ENCODE measurements at places on chromosomes 16 and 17. TPM values are rescaled to one million over a fixed set of nuclear protein-coding genes. Genes with fewer than 3 reads are reported as not detected.

- DNase-seq = no peak
- H3K36me3 ChIP-seq = no peaks in the 10 kb centered on the region
- H3K27ac ChIP-seq = no peak overlapping the region
- no peaks in the 10 kb centered on the region for H3K4me1 ChIP-seq
- no peak overlapping the region for H3K4me3 ChIP-seq
These were observed 8.6 kb downstream of the TBC1D16 start for GRCh38 chr17:80027043-80027435.

- H3K4me3 ChIP-seq = no peak overlapping the region
- H3K36me3 ChIP-seq = no peaks in the 10 kb centered on the region
- H3K4me1 ChIP-seq = peaks cover 17% of the 10 kb centered on the region
- H3K27me3 ChIP-seq = peaks cover 18% of the 10 kb centered on the region
- DNase-seq = no peak
These were observed 1.5 kb upstream of the ARHGDIG start for GRCh38 chr16:278863-279366.

DNA sequence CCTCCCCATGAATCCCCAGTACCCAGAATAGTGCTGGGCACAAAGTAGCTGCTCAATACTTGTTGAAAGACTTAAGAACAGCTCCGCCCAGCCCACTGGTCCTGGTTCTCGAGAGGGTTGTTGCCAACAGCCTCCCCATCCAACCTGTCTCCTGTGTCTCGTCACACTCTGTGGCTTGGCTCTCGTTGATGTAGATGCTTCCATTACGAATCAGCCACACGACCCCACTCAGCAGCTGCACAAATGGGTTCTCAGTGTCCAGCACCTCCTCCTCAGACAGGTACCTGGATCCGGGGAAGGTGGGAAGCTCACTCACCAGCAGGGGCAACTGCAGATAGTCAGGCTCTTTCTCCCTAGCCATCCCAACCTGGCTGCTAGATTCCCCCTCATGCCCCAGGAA lies 2.1 kb downstream of the NAGPA start:
- no peaks in the 10 kb centered on the region for H3K4me1 ChIP-seq
- no peak overlapping the region for H3K4me3 ChIP-seq
- H3K36me3 ChIP-seq = no peaks in the 10 kb centered on the region
- H3K27me3 ChIP-seq = no peaks in the 10 kb centered on the region
- H3K27ac ChIP-seq = no peak overlapping the region
- no peak for DNase-seq

RASD1 gene
- total RNA-seq = 24.5 TPM

GRCh38 chr17:3034578-3034920 lies 28.9 kb downstream of the OR1D5 start:
- DNase-seq = peak; percentile 17
- H3K27me3 ChIP-seq = no peaks in the 10 kb centered on the region
- no peak overlapping the region for H3K4me3 ChIP-seq
- H3K27ac ChIP-seq = no peak overlapping the region
- H3K4me1 ChIP-seq = no peaks in the 10 kb centered on the region

DNA sequence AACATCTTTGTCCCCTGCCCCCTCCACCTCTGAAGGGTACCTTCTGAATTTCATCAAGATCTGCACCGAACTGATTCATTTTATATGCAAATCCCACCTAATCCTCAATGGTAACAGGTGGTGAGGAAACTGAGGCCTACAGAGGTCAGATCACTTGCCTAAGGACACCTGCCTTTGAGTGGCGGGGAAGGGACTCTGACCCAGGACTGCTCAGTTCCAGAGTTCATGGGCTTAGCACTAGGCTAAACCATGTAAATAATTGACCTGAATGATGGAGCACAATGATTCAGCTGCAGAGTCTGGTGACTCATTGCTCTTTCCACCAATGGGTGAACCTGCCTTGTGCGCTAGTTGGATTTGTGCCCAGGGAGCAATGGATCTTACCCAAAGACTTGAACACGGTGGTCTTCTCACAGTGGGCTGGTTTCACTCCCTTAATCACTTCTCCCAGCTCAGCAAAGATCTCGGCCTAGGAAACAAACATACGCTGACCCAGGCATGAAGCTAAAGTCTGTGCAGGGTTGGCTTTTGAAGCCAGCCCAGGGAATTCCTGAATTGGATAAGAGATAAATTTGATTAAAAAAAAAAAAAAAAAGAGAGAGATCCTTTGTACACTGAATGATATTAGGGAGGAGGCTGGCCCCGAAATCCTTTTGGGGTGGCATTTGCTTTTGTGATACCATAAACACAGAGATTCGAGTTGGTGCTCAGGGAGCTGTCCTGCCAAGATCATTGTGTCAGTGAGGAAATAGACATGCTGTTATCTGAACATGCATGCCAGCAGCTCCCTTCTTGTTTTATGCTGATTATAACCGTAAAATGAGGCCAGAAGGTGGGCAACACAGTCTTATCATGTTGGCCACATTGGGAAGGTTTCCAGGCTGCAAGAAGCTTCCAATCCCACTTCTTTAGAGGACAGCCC lies 17.0 kb downstream of the CRYM start:
- no peak overlapping the region for H3K4me3 ChIP-seq
- no peak overlapping the region for H3K27ac ChIP-seq
- H3K27me3 ChIP-seq = no peaks in the 10 kb centered on the region
- H3K36me3 ChIP-seq = no peaks in the 10 kb centered on the region
- DNase-seq = no peak
- peaks cover 28% of the 10 kb centered on the region for H3K4me1 ChIP-seq

DNA sequence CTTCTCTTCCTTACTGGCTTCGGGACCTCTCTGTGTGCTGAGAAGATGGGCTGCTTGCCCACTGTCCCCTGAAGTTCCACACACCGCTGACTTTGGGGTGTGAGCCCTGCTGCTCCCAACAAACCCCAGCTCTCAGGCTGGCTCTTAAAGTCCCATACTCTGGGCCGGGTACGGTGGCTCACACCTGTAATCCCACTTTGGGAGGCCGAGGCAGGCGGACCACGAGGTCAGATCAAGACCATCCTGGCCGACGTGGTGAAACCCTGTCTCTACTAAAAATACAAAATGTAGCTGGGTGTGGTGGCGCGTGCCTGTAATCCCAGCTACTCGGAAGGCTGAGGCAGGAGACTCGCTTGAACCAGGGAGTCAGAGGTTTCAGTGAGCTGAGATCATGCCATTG lies 17.2 kb downstream of the CD7 start:
- peaks cover 43% of the 10 kb centered on the region for H3K4me1 ChIP-seq
- no peak overlapping the region for H3K4me3 ChIP-seq
- no peaks in the 10 kb centered on the region for H3K36me3 ChIP-seq
- H3K27me3 ChIP-seq = no peaks in the 10 kb centered on the region
- no peak for DNase-seq

- H3K36me3 ChIP-seq = no peaks in the 10 kb centered on the region
- peak overlapping the region; percentile 78 for H3K27ac ChIP-seq
- no peaks in the 10 kb centered on the region for H3K27me3 ChIP-seq
- H3K4me1 ChIP-seq = peaks cover 24% of the 10 kb centered on the region
- DNase-seq = peak; percentile 36
These were observed 525 bp downstream of the JPT1 start for GRCh38 chr17:75153780-75154194.

JUP gene
- 229 TPM for total RNA-seq

- H3K27me3 ChIP-seq = no peaks in the 10 kb centered on the region
- no peak overlapping the region for H3K27ac ChIP-seq
- no peak for DNase-seq
These were observed 7.3 kb upstream of the KCTD5 start for GRCh38 chr16:2675021-2675420.

TSNAXIP1 gene
- total RNA-seq = 0.35 TPM

DNA sequence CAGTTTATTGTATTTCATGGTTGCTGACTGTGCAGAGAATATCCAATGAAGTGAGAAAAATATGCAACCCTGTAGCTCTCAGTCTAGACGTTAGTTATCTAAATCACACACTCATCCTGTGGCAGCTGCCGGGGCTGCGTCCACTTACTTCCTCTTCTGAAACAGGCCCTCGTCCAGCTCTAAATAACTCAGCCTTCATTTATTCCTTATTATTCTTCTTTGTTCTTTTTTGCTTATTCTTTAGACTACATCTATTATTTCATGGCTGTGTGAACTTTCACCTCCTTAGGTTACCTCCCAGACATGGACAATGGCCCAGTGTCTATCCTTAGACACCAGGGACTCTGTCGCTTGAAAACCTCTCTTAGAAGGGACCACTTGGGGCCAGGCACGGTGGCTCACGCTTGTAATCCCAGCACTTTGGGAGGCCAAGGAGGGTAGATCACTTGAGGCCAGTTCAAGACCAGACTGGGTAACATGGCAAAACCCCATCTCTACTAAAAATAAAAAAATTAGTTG lies 3.4 kb upstream of the THUMPD1 start:
- H3K4me3 ChIP-seq = no peak overlapping the region
- peaks cover 5% of the 10 kb centered on the region for H3K4me1 ChIP-seq
- no peak overlapping the region for H3K27ac ChIP-seq
- H3K36me3 ChIP-seq = no peaks in the 10 kb centered on the region
- no peaks in the 10 kb centered on the region for H3K27me3 ChIP-seq

GRCh38 chr17:49739641-49740271 lies 24.2 kb downstream of the FAM117A start:
- DNase-seq = peak; percentile 98
- H3K4me1 ChIP-seq = no peaks in the 10 kb centered on the region
- H3K27ac ChIP-seq = peak overlapping the region; percentile 87

- H3K4me3 ChIP-seq = no peak overlapping the region
- H3K36me3 ChIP-seq = no peaks in the 10 kb centered on the region
- H3K27ac ChIP-seq = no peak overlapping the region
These were observed 1074.7 kb downstream of the CDH11 start for GRCh38 chr16:64047207-64047606.

GRCh38 chr16:74984529-74985296 lies at the start of gene WDR59:
Gene WDR59, minus strand, starts transcription at chr16:74985123. Its CDS starts 106 bp downstream, at chr16:74985017.
- H3K36me3 ChIP-seq = no peaks in the 10 kb centered on the region
- peak within 1 kb of the TSS; percentile 98 for H3K4me3 ChIP-seq
- no peaks in the 10 kb centered on the region for H3K27me3 ChIP-seq
- DNase-seq = peak; percentile 98

DNA sequence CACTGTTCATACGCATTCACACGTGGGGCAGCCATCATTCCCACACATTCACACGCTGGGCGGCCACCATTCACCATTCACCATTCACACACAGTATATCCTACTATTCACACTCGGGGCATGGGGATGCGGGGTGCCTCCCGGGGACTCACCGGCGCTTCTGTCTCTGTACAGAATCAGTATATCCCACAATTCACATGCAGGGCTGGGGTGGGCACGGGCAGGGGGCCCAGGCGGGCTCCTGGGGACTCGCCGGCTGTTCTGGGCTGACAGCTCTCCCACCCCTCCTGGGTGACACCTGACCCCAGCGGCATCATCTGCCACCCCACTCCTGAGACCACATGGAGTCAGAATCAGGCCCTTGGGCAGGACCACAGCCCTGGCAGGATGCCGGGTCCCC lies 9.6 kb downstream of the NME3 start:
- peaks cover 78% of the 10 kb centered on the region for H3K36me3 ChIP-seq
- H3K27ac ChIP-seq = no peak overlapping the region

SRL gene
- total RNA-seq = 0.35 TPM

ABCA6 gene
- 23.8 TPM for total RNA-seq

DNA sequence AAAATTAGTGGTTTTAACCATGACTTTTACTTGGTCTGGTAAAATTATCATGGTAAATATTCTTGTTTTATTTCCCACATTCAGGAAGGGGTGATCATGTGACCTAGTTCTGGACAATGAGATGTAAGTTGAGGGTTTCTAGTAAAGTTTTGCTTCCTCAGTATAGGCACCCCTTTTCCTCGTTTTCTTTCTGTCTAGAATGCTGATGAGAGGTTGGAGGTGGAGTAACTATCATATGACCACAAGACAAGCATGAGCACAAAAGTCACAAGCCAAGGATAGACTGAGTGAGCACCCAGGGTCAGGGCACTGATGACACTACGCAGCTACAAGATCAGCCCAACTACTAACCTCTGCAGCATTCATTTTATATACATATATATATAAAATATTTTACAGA lies 53.9 kb downstream of the MYO1D start:
- no peak overlapping the region for H3K27ac ChIP-seq
- no peaks in the 10 kb centered on the region for H3K36me3 ChIP-seq
- no peak for DNase-seq
- no peaks in the 10 kb centered on the region for H3K4me1 ChIP-seq
- no peaks in the 10 kb centered on the region for H3K27me3 ChIP-seq
- peak overlapping the region; percentile 39 for H3K4me3 ChIP-seq

- no peaks in the 10 kb centered on the region for H3K36me3 ChIP-seq
- DNase-seq = no peak
- H3K4me3 ChIP-seq = peak overlapping the region; percentile 64
- no peaks in the 10 kb centered on the region for H3K27me3 ChIP-seq
These were observed 18.6 kb downstream of the PRCD start for GRCh38 chr17:76558198-76559095.

GRCh38 chr17:4073983-4074830 lies 68.6 kb downstream of the ZZEF1 start:
- peak; percentile 74 for DNase-seq
- peak overlapping the region; percentile 42 for H3K27ac ChIP-seq
- no peaks in the 10 kb centered on the region for H3K4me1 ChIP-seq
- H3K27me3 ChIP-seq = no peaks in the 10 kb centered on the region

GRCh38 chr17:34763728-34764665 lies 184.6 kb downstream of the TMEM132E start:
- no peaks in the 10 kb centered on the region for H3K27me3 ChIP-seq
- no peak overlapping the region for H3K27ac ChIP-seq
- no peaks in the 10 kb centered on the region for H3K4me1 ChIP-seq
- no peak overlapping the region for H3K4me3 ChIP-seq
- H3K36me3 ChIP-seq = no peaks in the 10 kb centered on the region

DNA sequence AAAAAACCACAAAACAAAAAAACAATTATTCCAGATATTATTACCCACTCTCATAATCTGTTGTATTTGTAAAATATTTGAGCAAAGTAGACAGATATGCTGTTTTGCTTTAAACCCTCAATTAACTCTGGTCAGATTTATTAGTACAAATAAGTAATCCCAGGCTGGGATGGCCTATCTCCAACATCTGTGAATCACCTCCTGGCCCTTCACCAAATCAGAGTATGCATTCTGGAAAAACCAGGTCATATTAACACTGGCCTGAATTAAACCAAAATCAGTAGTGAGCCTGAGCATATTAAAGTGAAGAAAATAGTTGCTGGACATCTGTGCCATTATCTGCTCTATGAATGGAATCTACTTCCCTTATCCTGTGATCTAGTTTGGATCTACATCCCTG lies 41.0 kb downstream of the STAT3 start:
- no peaks in the 10 kb centered on the region for H3K27me3 ChIP-seq
- H3K4me3 ChIP-seq = no peak overlapping the region
- peaks cover 5% of the 10 kb centered on the region for H3K4me1 ChIP-seq
- no peaks in the 10 kb centered on the region for H3K36me3 ChIP-seq

TRPV3 gene
- total RNA-seq = 5.0 TPM

MT4 gene
- total RNA-seq = not detected

- H3K4me3 ChIP-seq = peak overlapping the region; percentile 67
- H3K27me3 ChIP-seq = no peaks in the 10 kb centered on the region
- no peak for DNase-seq
- peaks cover 11% of the 10 kb centered on the region for H3K4me1 ChIP-seq
- no peak overlapping the region for H3K27ac ChIP-seq
These were observed 448 bp upstream of the TNFRSF12A start for GRCh38 chr16:3019594-3020246.

Data from Peyer's patch (tissue), 4 donors.